ENCODE measurements at places on chromosomes 2 and 18.

GRCh38 chr18:54684784-54685183 is 93.7 kb downstream of the DYNAP start:
- DNase-seq = no peak

DNA sequence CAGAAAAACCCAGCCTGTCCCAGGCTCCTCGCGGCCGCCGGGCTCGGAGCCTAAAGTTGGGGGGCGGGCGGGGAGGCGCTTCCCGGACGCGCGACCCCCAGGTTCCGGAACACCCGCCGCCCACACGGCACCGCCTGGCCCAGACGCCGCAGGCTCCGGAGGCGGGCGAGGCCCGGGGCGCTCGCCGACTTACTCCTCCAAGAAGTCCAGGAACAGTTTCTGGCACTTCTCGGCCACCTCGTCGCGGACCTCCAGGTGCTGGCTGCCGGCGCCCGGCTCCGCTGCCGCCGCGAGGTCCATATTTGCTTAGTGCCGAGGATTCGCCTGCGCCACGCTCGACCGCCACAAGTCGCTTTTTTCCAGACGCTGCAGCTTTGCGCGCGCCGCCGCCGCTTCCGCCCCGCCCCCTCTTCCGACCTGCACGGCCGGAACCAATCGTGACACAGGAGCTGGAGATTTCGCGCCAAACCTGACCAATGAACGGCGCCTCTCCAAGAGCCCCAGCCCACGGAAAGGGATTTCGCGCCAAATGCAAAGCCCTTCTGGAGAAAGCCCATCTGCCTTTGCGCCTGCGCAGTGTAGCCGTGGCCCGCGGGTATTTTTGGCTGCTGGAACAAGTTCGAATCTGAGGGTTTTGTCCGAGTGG is at the start of gene MCM6:
Gene MCM6, minus strand, starts transcription at position 378 of the 646 bp plus-strand sequence. Its CDS starts 78 bp downstream, at position 300.
- DNase-seq = peak; percentile 89

GRCh38 chr2:238875471-238876231 is 27.8 kb downstream of the TWIST2 start:
- no peak for DNase-seq

DNA sequence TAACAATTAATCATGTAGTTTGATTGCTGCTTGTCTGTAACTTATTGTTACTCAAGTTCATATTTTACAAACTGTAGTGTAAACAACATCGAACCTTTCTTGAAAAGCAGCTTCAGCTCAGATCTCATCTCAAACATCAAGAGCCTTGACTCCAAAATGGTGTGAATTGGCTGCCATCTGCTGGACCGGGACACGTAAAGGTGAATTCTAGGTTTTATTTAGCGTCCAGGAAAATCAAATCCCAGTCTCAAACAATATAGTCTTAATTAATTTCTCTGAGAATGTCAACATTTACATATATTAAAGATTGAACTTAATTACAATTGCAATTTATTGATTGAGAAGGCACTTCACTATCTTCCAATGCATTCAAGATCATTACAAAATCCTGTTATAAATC is 453.0 kb downstream of the GALR1 start:
- DNase-seq = no peak

GRCh38 chr2:44290261-44290660 is 15.0 kb downstream of the SLC3A1 start:
- DNase-seq = no peak

GRCh38 chr2:233705911-233706506 is 6.7 kb upstream of the UGT1A5 start:
- DNase-seq = no peak

GRCh38 chr2:170647741-170648436 is 67.2 kb upstream of the SP5 start:
- DNase-seq = no peak

GRCh38 chr2:220455351-220455990 is 828.0 kb downstream of the SLC4A3 start:
- no peak for DNase-seq

- DNase-seq = no peak
These were observed 70.8 kb downstream of the INPP4A start for GRCh38 chr2:98515250-98515991.

GRCh38 chr2:228738671-228739380 is 532.3 kb downstream of the PID1 start:
- DNase-seq = no peak

All from NCI-H2029 treated with DMSO at 0.1 percent for 48 hours (cell line).